ENCODE measurements at places on chromosomes 5 and 9.

GRCh38 chr9:33731142-33731541, 64.2 kb upstream of the PRSS3 start:
- no peak for DNase-seq

- no peak for DNase-seq
These were observed 13.3 kb downstream of the DIRAS2 start for GRCh38 chr9:90629354-90629753.

- DNase-seq = no peak
These were observed 6.5 kb upstream of the INSL6 start for GRCh38 chr9:5191985-5192384.

GRCh38 chr5:114427204-114427603, 65.3 kb downstream of the KCNN2 start:
- DNase-seq = no peak

GRCh38 chr5:141492168-141492885, 3.4 kb downstream of the PCDHGC5 start:
- no peak for DNase-seq

GRCh38 chr9:36174271-36174670, 5.1 kb downstream of the CCIN start:
- no peak for DNase-seq

- no peak for DNase-seq
These were observed 37.1 kb upstream of the LRRC14B start for GRCh38 chr5:154236-154635.

DNA sequence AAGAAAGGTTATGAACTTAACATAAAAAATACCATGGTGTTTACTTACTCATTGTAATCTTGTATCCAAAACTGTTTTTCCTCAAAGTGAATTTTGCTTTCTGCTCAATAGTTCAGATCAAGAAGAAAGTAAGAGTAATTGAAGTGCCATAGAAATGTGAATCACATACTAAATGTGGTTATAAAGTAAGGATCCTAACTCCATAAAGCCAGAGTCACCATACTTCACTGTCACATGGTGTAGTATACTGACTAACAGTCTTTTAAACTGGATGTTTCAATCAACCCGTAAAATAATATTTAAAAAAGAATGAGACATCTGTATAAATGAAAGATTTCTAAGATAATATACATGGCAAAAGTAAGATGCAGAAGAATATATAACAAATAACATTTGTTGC, 72.1 kb downstream of the NIPBL start:
- no peak for DNase-seq

DNA sequence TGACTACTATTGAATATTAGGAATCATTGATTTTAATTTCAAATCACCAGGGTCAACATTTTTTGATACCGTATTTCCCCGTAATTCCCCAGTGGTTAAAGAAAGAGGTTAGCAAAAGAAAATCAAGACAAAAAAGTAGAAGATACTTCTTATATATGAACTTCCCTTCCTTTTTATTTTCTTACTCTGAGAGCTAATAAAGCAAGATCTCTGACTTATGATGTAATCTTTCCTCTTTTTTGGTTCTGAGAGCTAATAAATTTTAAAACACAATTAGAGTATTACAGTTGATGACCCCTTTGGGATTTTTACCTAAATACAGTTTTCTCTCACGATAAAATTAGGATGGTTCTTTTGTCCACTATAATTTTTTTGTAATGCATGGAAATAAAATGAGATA, 9.2 kb upstream of the FYB1 start:
- DNase-seq = no peak

DNA sequence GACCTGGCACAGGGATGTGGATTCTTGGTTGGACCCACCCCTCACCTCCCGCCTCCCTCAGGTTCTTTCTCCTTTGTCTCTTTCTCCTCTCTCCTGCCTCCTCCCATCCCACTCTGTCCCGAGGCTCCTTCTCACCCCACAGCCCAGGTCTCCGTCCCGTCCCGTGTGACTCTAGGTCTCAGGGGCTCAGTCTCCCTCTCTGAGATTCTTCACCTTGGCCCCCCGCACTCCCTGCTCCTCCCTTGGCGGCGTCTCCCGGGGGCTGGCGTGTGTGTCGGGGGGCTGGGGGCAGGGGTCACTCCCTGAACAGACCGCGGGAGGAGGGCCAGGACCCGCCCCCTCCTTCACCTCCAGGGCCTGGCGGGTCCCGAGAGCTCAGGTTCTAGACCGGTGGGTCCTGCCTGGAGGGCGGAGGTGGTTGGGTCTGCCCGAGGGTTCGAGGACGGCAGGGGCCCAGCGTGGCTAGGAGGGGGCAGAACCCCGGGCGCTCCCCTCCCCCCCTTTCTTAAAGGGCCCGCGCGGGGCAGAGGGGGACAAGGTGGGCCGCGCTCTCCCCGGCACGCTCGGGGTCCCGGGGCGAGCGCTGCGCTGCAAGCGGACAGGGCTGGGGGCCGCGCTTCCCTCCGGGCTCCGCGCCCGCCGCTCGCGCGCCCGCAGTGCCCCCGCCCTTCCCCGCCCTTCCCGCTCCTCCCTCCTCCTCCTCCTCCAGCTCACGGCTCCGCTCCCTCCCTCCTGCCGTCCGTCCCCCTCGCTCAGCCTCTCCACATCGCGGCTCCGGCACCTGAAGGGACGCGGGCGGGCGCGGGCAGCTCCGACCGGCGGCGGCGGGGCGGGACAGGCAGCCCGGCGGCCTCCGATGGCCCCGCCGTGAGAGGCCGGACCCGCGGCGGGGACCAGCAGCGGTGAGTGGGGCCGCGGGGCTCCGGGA, at the start of gene PSD2:
PSD2 (plus strand) TSS at position 735 of the 928 bp plus-strand sequence. CDS start 13,633 bp downstream, outside the sequence.
- no peak for DNase-seq

DNA sequence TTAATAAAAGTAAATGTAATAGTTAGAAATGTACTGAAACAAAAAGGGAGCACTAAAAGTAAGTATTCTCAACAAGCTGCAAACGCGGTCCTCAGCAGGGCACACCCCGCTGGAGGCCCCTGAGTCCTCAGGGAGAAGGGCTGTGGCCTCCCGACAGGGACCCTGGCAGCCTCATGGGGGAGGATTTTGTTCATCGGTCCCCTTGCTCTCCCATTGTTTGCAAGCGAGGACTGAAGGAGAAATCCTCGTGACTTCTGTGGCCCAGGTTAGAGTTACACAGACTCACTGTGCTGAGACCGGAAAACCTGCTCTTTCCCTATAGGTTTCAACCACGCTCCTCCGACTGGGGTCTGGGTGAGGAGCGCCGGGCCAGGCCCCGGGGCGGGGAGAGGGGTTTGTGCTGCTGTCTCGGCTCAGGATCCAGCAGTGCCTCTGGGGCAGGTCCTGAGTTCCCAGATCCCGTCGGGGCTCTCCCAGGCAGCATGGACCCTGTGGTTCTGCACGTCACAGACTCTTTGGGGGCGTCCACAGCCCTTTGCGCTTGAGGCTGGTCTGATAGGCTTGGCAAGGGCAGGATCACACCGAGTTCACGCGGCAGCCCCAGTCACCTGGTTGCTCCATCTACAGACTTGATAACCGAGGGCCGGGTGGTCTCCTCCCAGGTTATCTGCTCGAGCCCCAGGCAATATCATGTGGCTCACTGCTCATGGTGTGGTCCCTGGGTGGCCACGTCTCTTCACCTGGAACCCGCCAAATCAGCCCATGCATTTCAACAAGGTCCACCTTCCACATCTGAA, 38.8 kb downstream of the MRPL36 start:
- no peak for DNase-seq

GRCh38 chr5:73838901-73839300, 212.9 kb downstream of the ARHGEF28 start:
- DNase-seq = no peak

- DNase-seq = peak; percentile 89
These were observed 17.1 kb downstream of the KCTD16 start for GRCh38 chr5:144187699-144188294.

- DNase-seq = no peak
These were observed 10.3 kb downstream of the SMC2 start for GRCh38 chr9:104104360-104104759.

DNA sequence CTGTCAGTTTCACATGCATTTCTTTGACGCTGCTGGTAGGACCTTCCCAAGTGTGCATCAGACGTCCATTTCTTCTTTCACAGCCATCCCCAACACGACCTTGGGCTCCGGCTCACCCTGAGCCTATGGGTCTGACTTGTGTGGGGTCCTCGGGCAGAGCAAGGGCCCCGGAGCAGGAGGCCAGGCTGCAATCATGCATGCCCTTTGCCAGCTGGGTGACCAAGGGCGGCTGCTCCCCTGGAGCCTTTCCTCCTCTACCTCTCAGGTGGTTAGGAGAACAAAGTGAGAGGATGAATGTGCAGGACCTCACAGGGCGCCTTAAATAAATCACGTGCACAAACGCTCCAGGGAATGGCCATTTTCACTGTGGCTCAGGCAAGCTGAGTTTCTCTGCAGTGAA, 33.2 kb downstream of the TERT start:
- no peak for DNase-seq

DNA sequence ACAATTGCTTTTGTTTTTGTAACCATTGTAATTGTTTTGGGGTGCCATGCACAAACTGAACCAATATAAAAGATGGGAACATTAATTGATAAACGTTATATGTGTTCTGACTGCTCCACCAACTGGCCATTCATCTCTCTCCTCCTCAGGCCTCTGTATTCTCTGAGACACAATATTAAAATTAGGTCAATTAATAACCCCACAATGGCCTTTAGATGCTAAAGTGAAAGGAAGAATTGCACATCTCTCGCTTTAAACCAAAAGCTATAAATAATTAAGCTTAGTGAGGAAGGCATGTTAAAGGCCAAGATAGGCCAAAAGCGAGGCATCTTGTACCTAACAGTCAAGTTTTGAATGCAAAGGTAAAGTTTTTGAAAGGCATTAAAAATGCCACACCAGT, 448.4 kb upstream of the ITGA1 start:
- no peak for DNase-seq

DNA sequence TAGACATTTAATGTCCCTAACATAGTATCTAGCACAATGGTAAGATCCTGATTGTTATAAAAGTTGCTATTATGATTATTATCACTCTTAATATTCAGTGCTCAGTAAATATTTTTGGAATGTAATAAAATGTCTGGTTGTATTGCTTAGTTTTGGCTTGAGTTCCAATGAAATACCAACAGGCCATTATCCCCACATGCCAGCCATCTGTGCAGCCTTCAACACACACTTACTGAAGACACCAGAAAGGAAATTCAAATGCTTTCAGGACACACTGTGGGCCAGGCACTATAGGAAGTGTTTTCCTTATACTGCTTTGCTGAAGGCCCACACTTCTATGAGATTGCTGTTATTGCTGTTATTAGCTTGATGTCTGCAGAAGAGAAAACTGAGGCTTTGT, 157.5 kb downstream of the TRIM32 start:
- DNase-seq = no peak

- DNase-seq = no peak
These were observed 75.4 kb downstream of the CFAP77 start for GRCh38 chr9:132485393-132485792.

- no peak for DNase-seq
These were observed 845.3 kb upstream of the PTPRD start for GRCh38 chr9:11457825-11458790.

DNA sequence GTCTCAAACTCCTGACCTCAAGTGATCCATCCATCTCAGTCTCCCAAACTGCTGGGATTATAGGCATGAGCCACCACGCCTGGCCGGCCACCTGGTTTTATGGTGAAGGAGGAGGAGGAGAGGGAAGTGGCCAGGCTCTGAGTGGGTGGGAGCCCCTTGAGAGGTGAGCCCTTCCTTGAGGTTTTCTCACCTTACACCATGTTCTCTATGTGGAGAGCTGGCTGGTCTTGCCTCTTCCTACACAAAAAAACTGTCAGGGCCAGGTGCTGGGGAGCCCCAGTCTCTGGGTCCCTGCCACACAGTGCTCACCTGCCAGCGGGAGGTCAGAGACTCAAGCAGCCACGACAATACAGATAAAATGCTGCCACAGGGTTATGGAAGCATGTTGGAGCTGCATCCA, 18.1 kb downstream of the SWI5 start:
- DNase-seq = no peak

DNA sequence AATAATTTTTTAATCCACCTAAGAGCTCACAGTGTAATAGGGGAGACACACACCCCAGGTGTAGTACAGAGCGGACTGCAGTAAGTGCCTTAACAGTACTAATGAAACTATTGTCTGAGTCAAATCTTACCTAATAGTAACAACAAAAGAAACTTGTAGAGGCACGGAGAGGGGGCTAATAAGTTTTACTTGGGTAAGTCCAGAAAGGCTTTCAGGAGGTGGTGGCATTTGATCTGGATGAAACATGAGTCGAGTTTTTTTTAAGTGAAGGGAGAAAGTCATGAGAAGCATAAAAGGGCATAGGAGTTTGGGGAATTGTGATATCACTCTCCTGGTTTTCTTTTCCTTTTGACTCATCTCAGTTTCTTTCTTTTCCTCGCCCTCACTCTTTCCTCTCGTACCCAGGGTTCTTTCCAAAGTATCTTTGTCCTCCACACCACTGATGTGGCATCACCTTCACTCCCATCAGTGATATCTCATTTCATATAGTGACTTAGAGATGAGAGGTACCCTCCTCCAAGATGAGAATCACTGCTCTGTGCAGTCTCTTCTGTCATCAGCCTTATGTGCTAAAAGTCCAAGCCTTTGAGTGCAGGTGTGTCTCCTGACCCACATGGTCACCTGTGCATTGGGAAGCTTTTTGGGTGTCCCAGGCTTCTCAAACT, 2.0 kb downstream of the CTNNA1 start:
- no peak for DNase-seq

GRCh38 chr5:109307456-109307855, 102.3 kb downstream of the PJA2 start:
- DNase-seq = no peak

DNA sequence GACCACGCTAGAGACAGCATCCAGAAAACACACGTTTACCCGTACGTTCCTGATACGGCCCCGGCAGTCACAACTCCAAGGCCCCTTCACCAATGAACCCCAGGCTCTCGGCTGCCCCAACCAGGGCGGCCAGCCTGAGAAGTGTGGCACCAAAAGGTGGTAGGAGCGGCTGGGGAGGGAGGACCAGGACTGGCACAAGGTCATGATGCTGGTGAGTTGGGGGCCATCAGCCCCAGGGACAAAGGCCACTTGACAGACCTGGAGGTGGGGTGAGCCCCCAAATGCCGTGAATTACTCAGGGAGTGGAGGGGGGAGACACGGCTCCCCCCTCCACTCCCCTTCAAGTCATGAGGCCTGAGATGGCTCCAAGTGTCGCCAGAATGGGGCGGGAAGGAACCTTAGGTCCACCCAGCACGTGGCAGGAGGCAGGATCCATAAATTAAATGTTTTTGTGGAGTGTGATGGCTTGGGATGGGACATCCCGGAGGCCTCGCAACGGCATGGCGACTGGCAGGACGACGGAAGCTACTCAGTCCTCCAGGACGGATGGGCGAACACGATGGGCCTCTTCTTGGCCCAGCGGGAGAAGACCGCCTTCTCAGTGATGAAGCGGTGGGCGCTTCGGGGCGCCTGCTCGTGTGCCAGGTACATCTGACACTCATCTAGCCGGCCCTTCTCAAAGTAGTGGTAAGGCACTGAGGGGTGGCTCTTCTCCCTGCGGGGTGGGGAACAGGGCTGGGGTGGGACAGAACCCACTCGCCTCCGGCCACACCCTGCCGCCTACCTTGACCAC, 8.7 kb upstream of the ST6GALNAC6 start:
- DNase-seq = no peak

All from renal cortical epithelial cell (primary cell).